ENCODE measurements at places on chromosomes 2 and 18. TPM values are rescaled to one million over a fixed set of nuclear protein-coding genes. Genes with fewer than 3 reads are reported as not detected.

The ATF2 gene
- 68.2 TPM for polyA plus RNA-seq

The EIF2AK2 gene
- polyA plus RNA-seq: 23.0 TPM

The CCDC68 gene
- 136 TPM for polyA plus RNA-seq

The PIEZO2 gene
- 232 TPM for polyA plus RNA-seq

The KLHL14 gene
- 0.96 TPM for polyA plus RNA-seq

The PDIA6 gene
- 296 TPM for polyA plus RNA-seq

DNA sequence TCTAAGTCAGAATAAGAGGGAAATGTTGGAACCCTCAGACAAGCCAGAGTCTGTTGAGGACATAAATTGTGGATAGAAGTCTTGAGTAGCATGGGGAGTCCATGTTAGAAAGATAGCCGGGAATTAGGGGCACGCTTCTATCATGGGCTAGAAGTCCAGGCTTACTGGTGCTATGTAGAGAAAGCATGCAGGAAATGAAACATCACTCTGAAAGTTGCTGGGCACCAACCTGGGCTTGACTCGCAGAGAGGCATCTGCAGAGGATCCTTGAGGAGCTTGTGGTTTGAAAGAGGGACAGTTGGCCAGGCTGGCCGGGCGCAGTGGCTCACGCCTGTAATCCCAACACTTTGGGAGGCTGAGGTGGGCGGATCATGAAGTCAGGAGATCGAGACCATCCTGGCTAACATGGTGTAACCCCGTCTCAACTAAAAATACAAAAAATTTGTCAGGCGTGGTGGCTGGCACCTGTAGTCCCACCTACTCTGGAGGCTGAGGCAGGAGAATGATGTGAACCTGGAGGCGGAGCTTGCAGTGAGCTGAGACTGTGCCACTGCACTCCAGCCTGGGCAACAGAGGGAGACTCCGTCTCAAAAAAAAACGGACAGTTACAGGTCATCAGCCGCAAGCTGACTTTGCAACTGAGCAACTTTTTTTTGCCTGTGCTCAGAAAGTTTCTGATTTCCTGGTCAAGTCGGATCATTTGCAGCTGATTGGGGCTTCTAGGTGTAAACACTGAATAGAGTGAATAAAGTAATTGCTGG lies 24.9 kb downstream of the CERS6 start:
- no peak for DNase-seq

DNA sequence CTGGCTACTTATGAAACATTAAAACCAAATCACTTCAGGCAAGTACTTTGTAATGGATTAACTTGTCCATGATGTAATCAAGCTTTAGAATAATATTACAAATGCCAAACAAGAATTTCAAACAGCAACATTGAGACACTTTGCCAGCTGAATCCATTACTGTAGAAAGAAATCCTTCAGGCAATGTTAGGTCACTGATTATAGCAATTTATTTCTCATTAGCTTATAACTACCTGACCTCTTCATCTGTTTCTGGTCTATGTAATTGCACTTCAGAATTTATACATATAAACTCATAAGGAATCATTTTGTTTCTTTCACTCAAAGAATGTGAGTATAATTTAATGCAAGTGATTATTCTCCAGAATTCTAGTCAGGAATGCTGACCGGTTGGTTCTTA lies 692.6 kb upstream of the TMEFF2 start:
- no peak for DNase-seq

DNA sequence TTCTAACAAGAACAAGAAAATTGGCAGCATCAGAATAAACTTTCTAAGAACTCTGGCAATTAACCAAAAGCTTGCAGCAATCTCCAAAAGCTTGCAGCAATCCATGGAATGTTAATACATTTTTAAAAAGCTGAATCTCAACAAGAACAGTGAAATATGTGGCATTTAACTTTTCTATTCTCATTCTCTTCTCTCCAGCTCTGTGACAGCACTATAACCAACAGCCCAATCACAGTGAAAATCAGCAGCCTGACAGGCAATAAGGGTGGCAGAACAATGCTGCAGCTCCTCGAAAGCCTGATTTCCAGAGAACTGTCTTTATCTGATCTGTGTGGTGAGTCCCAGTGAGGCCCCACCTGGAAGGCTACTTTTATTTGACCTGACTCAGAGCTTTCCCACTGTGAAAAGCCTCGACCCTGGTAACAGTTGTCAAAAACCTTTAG lies 60.0 kb downstream of the TMEM131 start:
- DNase-seq: peak; percentile 56

GRCh38 chr2:157233506-157233905 lies 24.0 kb upstream of the GALNT5 start:
- DNase-seq: no peak

DNA sequence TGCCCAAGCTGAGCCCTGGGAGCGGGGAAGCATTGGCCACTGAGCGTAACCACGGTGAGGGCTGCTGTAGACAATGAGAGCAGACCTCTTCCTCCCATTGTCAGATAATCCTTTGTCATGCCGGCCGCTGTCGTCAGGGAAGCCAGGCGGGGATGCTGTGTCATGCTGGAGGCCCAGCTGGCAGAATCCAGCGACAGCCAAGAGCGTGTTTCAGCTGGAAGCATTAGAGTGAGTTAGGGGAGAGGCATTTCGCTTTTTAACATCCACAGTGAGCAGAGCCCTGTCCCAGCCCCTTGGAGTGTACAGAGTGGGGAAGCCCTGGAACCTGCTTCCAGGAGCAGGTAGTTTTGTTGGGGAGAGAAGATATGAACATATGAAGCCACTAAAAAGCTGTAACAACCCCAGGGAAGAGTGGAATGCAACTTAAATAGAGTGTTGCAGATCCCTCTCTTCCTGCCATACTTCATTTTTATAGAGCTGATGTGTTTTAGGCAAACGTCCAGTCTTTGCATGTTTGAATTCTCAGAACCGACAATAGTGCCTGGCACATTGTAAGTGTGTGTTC lies 7.0 kb downstream of the CTIF start:
- DNase-seq: peak; percentile 70

DNA sequence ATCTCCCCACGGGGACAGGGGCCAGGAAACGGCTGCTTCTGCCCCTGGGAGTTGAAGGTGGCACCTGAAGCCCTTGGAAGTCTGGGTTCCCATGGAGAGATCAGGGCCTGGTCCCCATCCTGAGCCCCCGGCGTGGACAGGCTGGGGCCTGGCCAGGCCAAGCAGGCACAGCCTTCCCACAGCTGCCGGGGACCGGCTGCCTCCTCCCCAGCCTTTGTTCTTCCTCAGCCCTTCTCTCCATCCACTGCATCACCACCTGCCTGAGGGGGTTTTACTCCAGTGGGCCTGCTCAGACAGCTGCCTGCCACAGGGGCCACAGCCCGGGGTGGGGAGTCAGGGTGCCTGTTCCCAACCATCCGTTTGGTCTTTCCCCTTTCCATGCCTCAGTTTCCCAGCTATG lies 187.7 kb downstream of the INHBB start:
- no peak for DNase-seq

DNA sequence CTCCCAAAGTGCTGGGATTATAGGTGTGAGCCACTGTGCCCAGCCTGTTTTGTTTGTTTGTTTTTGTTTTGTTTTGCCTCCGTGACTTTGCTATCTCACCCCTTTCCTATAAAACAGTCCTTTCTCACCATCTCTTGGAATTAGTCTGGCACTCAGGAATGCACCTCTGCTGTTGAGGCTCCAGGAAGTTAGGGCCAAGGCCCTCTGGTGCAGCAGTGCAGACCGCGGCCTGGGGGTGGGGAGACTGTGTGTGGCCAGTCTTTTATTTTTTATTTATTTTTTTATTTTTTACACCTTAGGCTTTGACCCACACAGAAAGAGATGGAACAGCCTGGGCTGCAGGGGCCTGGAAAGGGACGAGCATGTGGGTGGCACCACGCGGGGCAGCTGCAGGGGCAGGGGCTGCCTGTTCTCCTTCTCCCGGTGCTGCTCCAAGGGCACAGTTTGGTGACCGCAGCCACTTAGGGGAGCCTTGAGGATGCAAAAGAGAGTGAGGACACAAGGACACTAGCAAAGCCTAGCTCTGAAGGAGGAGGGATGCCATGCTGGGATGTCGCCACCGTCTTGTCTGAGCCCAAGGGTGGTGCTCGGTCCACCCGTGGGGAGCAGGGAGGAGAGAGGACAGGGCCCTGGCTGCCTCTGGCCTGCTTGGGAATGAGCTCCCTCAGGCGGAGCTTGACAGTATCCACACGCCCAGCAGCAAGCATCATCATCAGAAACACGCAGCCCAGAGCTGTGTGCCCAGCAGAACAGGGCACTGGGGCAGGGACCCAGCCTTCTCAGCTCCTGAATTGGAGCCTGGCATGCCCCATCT lies 19.4 kb upstream of the ALPI start:
- no peak for DNase-seq

DNA sequence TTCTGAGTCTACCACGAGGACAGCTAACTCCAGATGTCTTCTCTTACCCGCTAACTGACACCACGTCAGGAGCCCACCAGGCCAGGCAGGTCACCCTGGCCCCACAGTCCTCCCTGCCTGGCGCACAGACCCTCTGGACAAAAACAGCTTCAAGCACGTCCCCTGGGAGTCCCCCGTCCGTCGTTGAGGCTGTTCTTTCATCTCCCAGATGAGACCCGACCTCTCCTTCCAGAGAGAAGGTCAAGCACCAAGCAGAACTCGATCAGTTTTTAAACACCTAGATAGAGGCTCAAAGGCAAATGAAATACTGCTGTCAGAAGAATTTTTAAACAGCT lies 57.8 kb downstream of the PARD6G start:
- DNase-seq: no peak

DNA sequence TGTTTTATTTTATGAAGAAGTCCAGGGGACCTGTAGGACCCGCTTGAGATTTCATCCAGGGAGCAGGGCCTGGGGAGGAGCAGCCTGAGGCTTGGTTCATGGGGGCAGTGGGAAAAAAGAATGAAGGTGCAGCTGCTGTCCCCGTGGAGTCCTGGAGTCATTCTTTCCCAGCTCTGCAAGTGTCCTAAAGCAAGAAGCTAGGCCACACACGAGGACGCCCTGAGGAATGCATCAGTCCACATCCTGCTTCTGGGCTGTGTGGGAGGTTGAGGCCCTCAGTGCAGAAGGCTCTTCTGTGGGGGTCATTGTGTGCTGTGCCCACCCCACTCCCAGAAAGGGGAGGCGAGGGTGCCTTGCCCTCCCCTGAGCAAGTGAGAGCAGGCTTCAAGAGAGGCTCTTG lies 179.9 kb upstream of the HS6ST1 start:
- no peak for DNase-seq

DNA sequence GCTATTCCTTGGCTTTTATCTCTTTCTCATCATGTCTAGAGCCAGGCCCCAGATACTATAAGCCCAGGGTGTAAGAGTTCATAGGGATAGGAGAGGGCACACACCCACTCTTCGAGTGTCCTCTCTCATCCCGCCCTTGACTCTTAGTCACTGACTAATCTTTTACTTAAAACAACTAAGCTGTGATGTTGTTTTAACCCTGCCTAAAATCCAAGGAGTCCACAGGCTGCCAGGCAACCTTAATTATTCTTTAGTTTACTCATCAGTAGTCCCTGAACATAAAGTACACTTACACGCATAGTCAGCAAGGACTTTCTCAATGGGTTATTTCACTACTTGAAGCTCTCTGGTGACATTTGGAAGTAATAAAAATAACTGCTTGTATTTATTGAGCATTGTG lies 28.4 kb downstream of the GREB1L start:
- no peak for DNase-seq

DNA sequence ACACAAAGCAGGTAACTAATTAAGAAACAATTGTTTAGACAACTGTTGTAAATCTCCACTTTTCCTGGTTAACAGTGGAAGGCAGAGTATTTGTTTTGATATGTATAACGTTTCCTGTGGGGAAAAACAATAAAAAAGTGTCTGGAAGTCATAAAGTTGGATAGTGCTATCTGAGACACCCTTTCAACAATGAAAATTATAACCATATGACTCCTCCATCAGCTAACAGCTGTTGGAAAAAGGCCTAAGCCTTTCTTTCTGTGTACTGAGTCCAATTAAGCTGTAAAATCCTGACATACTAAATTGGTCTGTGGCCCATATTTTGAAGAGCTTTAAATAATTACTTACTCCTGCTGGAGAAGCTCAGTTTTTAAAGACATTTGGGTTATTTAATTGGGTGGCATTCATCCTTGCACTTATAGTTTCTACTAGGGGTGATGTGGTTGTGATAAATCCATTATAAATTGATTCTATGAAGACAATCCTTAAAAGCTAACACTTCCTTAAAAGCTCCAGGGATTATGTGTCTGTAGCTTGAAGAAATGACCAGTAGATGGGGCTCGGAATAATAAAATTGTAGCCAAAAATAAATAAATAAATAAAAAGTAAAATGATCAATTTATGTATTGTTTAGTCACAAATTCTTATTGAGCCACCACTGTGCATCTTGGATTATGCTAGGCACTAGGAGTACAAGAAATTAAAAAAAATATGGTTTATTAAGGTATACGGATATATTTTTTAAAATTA lies 698.1 kb upstream of the NXPH2 start:
- no peak for DNase-seq

Data from right lung (tissue), 10 donors.